ENCODE measurements at places on chromosomes 12 and 14.
A peak's percentile ranks its signal among the peaks of the same experiment; 100 is the strongest.

DNA sequence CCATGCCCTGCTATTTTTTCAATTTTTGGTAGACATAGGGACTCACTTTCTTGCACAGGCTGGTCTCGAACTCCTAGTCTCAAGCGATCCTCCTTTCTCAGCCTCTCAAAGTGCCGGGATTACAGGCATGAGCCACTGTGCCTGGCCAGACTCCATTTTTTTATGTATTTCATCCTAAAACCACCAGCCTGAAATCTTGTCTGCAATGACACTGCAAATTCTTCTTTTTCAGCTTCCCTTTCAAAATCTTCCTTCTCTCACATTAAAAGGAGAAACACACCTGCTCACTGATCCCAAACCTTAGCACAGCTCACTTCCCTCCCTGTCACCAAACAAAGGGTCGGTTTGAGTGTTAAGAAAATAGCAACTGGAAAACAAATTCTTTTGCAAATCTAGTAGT, 62.6 kb downstream of the PPP2R5E start:
- DNase-seq = no peak

DNA sequence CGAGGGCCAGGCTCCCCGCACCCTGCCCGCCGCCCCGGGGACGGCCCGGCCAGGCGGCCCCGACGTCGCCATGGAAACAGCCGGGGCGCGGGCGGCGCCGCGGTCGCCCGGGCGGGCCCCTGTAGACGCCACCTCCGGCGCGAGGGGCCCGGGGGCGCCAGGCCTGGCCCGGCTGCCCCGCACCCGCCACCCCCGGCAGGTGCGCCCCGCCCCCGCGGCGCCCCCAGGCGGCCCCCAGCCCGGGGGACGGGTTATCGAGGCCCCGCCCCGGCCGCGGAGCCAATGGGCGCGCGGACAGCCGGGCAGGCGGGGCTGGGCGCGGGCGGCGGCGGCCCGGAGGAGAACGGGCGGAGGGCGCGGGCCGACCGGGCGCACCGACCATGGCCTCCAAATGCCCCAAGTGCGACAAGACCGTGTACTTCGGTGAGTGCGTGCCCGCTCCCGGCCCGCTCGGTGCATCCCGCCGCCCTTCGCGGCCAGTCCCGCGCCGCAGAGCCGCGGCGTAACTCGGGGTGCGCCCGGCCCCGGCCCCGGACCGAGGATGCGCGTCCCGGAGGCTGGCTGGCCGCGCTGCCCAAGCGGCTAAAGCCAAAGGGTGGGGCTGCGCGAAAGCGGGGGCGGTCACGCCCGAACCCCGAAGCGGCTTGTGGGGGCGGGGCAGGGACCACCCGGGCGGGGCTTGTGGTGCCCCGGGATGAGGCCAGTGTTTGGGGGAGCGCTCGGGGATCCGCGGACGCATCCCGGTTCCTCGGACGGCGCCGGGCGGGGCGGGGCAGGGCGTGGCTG, at the start of gene CRIP2:
TSS of gene CRIP2 (plus strand) at position 339 of the 786 bp plus-strand sequence. CDS start at position 381, 42 bp downstream.
- peak; percentile 51 for DNase-seq

- peak; percentile 60 for DNase-seq
These were observed 39.7 kb downstream of the KRT80 start for GRCh38 chr12:52151837-52152783.

GRCh38 chr14:104370256-104370870, 209.2 kb upstream of the C14orf180 start:
- no peak for DNase-seq

DNA sequence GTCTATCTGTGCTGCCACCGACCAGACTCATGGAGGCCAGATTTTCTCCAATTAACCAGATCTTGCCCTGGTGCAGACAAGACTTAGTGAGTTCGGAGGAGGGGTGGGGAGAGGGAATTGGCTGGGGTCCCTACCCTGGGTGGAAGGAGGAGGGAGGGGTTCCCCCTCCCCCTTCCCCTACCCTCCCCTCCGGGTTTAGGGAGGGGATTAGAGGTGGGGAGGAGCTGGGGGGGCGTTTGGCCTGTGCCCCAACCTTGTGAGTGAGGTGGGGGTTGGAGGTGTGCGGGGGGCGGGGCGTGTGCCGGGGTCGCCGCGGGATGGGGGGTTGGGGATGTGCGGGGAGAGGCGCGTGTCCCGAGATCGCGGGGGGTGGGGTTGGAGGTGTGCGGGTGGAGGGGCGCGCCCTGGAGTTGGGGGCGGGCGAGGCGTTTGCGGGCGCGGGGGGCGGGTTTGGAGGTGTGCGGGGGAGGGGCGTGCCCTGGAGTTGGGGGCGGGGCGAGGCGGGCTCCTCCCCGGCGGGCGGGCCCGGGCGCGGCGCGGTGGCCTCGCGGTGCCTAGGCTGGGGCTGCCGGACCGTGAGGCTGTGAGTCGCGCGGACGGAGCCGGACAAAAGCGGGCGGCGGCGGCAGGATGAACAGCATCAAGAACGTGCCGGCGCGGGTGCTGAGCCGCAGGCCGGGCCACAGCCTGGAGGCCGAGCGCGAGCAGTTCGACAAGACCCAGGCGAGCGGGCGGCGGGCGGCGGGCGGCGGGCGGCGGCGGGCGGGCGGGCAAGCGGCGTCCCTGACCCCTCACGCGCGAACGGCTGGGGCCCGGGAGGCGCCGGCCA, at the start of gene HIP1R:
TSS of gene HIP1R (plus strand) at position 537 of the 829 bp plus-strand sequence. CDS start at position 631, 94 bp downstream.
- DNase-seq = peak; percentile 12

GRCh38 chr14:75018694-75019093, 16.0 kb downstream of the EIF2B2 start:
- no peak for DNase-seq

DNA sequence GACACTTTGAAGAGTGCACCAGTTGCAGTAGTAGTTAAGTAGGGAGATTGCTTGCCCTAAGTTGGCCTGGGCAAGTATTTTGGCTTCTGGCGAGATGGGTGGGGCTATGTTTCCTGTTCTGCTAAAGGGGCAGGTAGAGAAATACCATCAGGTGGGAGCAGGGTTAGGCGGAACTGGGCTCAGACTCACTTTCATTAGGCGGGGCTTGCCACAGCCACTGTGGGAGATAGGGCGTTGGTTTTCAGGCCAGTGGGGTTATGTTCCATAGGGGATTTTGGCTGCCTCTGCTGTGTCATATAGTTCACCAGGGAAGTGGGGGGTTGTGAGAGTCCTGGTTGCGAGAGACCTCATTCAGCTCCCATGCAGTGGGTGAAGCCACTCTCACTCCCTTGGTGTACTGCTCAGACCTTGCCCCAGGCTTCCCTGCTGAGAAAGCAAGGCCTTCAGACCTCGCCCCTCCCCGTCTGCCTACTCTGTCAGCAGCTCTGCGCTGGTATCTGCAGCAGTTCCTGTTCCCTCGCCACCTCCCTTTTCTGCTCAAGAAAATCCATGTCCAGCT, 43.3 kb downstream of the AEBP2 start:
- DNase-seq = peak; percentile 35

DNA sequence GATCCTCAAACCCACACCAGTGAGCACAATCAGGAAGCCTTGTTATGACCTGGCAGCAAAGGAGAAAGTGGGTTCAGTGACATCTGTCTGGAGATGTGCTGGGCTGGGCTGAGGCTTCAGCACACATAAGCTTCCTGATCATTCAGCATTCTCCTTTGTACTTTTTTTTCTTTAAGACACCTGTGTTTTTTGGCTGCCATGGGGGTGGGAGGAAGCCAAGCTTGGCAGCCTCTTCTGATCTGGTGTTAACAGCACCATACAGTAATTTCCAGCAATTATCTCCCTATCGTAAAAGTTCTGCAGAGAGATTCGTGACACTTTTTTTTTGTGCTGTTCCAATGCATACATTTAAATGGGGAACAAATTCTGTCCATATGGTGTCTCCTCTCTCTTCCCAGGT, 38.9 kb upstream of the RASSF3 start:
- no peak for DNase-seq

DNA sequence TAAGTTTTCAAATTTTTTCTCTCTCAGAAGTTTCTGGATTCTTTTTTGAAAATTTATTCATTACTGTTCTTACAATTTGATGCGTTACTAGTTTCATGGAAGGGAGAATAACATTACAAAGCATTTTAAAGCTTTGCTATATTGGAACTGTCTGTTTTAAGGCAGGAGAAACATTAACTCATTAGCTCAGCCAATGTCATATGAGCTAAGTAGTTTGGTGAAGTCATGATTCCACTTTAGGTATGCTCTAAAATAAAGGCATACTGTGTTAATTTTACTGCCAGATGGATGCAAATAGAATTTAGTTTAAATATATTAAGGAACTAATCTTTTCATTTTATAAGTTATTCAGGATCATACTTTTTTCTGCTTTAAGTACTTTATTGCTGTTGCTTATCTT, 46.0 kb downstream of the ARID2 start:
- no peak for DNase-seq

- no peak for DNase-seq
These were observed 5.9 kb upstream of the DEGS2 start for GRCh38 chr14:100165376-100165775.

DNA sequence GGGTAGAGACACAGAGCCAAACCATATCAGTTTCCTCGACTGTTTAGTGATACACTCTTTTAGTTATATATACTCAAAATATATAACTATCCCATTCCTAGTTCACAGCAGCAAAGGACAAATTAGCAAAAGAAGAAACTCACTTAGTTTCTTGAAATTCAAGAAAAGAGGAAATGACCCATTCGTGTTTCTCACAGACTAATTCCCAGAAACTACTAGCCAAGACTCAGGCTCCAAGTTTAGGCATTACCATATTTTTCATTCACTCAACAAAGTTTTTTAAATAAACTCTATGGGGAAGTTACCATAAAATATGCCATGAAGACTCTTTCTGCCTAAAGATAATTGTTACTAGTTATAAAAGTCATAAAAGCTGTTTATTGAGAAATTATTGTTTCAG, 152.3 kb upstream of the DAAM1 start:
- DNase-seq = no peak

DNA sequence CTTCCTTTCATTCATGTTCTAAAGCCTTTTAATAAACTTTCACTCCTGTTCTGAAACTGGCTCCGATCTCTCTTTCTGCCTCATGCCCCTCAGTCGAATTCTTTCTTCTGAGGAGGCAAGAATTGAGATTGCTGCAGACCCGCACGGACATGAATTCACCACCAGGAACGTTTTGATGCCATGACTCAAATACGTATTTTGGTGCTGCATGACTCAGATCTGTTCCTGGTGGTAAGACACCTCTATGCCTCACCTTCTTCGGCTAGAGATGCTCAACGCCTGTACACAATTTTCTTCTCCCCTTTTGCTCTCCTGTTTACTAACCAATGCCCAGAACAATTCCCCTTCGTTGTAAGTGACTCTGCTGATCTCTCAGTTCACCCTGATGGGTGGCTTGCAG, 52.0 kb upstream of the RIMBP2 start:
- no peak for DNase-seq

DNA sequence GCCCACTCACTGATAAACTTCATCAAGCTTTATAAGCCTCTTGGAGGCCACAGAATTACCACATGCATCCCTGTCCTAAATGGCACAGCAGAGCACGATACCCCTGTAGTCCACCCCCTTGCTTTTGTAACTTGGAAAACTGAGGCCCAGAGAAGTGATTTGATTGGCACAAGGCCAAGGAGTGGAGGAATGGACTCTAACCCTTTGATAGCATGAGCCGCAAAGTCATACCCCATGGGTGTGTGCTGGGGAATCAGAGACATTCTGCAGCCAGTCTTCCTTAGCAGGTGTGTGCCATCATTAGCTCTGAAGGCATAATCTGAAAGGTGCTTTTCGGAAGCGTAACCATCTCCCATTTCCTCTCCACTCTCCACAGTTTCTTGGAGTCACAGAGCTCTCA, 28.5 kb upstream of the PWP1 start:
- DNase-seq = no peak

GRCh38 chr12:6341417-6342139, at the start of gene TNFRSF1A:
TNFRSF1A (minus strand) TSS chr12:6342076; CDS start chr12:6341814, 262 bp downstream.
- DNase-seq = peak; percentile 92

- DNase-seq = peak; percentile 93
These were observed 26.6 kb upstream of the LTA4H start for GRCh38 chr12:96061864-96062453.

All from fibroblast of pulmonary artery (primary cell).